ENCODE measurements at places on chromosomes 1 and 21. TPM values are rescaled to one million over a fixed set of nuclear protein-coding genes. Genes with fewer than 3 reads are reported as not detected.

DNA sequence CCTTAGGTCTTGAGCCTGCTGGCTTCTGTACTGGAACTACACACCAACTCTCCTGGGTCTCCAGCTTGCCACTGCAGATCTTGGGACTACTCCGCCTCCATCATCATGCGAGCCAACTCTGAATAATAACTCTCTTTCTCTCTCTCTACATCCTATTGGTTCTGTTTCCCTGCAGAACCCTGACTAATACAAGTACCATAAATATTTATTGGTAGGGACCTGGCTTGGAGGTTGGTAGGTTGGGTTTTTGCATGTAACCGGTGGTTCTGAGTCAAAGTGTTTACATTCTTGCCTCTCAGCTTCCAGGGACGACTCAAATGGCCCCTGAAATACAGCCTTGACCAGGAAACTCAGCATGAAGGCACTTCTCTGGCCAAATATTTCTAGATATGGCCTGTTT, 110.4 kb downstream of the KCND3 start:
- H3K27me3 ChIP-seq, result peaks cover 25% of the 10 kb centered on the region
- H3K27ac ChIP-seq, result no peak overlapping the region
- no peak for DNase-seq
- no peaks in the 10 kb centered on the region for H3K4me1 ChIP-seq

- DNase-seq, result no peak
- H3K27ac ChIP-seq, result no peak overlapping the region
- H3K4me3 ChIP-seq, result no peak overlapping the region
- H3K4me1 ChIP-seq, result no peaks in the 10 kb centered on the region
Measured at GRCh38 chr1:171769754-171770153, 11.7 kb upstream of the METTL13 start.

DNA sequence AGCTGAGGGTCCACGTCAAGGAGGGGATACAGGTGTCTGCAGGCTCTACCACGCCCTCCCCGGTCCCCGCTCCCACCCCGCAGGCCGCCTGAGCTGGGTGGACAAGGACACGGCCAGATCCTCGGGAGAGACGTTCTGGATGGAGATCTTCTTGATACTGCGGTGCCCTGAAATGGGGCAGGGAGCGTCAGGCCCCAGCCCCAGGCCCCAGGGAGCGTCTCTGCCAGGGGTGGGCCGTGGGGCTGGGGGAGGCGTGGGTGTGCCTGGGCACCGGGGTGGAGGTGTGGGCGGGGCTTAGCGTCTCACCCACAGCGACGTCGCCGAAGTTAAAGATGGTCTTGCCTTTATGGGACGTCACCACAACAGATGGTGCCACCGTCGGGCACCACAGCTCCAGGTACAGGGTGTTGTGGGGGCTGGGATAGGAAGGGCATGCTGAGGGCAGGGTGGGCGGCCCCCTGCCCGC, 7.3 kb upstream of the TMEM52 start:
- H3K27me3 ChIP-seq, result no peaks in the 10 kb centered on the region
- H3K4me3 ChIP-seq, result no peak overlapping the region
- H3K27ac ChIP-seq, result no peak overlapping the region

Gene LCE1A
- not detected for total RNA-seq

DNA sequence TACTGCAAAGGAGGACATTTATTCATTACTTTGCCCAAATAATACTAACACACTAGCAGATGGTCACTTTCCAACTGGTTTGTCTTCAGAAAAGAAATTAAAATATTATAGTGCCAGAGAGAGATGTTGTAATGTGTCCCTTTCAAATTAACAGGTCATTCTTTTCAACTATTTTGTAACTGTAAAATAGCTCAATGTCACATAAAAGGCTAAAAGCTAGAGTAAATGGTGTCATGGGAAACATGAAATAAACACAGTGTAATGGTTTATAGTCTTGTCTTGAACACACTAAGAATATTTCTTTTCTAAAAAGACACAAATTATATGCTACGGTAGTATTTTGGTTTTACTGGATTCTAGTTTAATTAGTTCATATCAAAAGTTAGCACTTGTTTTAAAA, 77.8 kb downstream of the ADGRL2 start:
- H3K27me3 ChIP-seq, result no peaks in the 10 kb centered on the region
- H3K4me1 ChIP-seq, result no peaks in the 10 kb centered on the region
- no peak for DNase-seq
- no peak overlapping the region for H3K27ac ChIP-seq
- H3K4me3 ChIP-seq, result no peak overlapping the region

DNA sequence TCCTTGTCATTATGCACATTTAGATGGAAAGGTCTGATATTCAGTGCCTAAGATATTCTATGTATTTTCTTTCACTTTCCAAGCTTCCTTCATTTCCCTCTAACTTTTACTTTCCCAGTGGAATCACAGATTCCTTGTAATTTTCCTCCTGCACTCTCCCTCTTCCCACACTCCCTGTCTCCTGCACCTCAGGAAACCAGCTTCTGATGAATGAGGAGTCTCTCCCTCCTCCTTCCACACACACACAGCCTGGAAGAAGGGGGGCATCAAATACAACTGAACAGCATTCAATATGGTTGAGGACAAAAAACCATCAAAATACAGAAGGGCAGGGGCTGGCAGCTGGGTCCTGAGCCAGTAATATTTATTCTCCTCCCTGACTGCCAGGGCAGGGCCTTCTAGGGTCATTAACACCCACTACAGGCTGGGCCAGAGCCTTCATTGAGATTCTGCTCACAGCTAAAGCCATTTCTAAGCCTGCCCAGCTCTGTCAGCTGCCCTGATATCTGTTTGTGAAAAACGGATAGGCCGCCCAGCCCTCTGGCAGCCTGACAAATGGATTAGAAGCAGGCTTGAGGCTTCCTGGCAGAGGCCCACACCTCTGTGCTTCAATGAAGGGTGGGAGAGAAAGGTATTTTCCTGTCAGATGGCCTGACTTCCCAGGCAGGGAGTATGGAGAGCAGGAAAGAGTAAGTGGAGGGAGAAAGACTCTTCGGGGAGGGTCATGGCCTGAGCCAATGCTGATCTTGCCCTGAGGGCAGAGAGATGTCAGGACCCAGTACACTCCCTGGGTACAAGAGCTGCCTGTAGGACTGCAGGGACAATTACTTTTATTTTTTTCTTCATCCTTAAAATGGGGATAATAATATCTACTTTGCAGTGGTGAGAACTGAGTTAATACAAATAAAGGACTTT, 138.9 kb upstream of the SPATA6 start:
- no peak overlapping the region for H3K4me3 ChIP-seq
- H3K36me3 ChIP-seq, result no peaks in the 10 kb centered on the region
- no peaks in the 10 kb centered on the region for H3K4me1 ChIP-seq
- H3K27ac ChIP-seq, result no peak overlapping the region

Gene DBT
- total RNA-seq, result 12.9 TPM

DNA sequence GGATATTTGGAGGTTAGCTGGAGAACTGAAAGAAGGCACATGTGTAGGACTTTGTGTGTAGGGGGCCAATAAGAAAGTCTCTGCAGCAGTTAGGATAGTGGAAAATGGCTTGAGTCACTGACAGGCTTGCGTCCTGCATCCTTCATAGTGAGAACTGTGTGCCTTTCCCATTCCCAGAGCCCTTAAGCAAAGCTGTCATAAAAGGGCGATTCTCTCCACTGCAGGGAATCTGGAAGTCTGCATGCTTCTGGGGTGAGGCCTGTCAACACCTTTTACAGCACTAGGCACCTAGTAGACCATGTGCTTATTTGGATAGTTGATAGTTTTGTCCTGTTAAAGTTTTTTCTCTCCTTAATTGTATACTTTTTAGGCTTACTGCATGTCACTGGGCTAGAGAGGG, 39.4 kb upstream of the MACF1 start:
- H3K36me3 ChIP-seq, result no peaks in the 10 kb centered on the region
- peaks cover 29% of the 10 kb centered on the region for H3K4me1 ChIP-seq
- peaks cover 9% of the 10 kb centered on the region for H3K27me3 ChIP-seq
- DNase-seq, result no peak

GRCh38 chr1:156816561-156817328, at the start of gene SH2D2A:
SH2D2A (minus strand) TSS chr1:156816848; CDS start chr1:156816708, 140 bp downstream.
- H3K4me3 ChIP-seq, result peak within 1 kb of the TSS; percentile 94
- peak within 1 kb of the TSS; percentile 99 for H3K27ac ChIP-seq
- no peaks in the 10 kb centered on the region for H3K27me3 ChIP-seq
- peak; percentile 93 for DNase-seq
- peaks cover 41% of the 10 kb centered on the region for H3K4me1 ChIP-seq
- peaks cover 44% of the 10 kb centered on the region for H3K36me3 ChIP-seq

DNA sequence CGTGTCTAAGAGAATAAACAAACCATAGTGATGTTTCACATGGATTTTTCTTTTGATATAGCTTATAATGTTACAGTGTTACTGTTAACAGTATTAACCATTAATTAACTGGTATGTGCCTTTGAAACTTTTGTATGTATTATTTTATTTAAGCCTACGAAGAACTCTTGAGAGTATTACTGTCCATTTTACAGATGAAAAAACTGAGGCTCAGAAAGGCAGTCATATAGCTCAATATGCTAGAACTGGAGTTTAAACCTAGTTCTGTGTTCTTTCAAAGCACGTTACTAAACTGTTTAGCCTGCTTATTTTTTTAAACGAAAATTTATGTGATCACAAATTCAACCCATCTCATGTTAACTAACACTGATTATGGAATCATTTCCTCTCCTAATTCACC, 83.5 kb downstream of the POU2F1 start:
- no peak overlapping the region for H3K27ac ChIP-seq
- H3K27me3 ChIP-seq, result no peaks in the 10 kb centered on the region
- H3K4me1 ChIP-seq, result peaks cover 9% of the 10 kb centered on the region
- DNase-seq, result no peak
- H3K36me3 ChIP-seq, result peaks cover 8% of the 10 kb centered on the region
- H3K4me3 ChIP-seq, result no peak overlapping the region

Gene NBPF6
- total RNA-seq, result not detected

Gene GPX7
- total RNA-seq, result 31.1 TPM

Gene CASQ1
- total RNA-seq, result not detected

- no peak for DNase-seq
- H3K36me3 ChIP-seq, result no peaks in the 10 kb centered on the region
- no peak overlapping the region for H3K27ac ChIP-seq
- H3K4me3 ChIP-seq, result no peak overlapping the region
- no peaks in the 10 kb centered on the region for H3K4me1 ChIP-seq
- H3K27me3 ChIP-seq, result peaks cover 28% of the 10 kb centered on the region
Measured at GRCh38 chr1:29590583-29591565, 354.6 kb downstream of the PTPRU start.

- H3K27ac ChIP-seq, result no peak overlapping the region
- DNase-seq, result no peak
- no peaks in the 10 kb centered on the region for H3K36me3 ChIP-seq
Measured at GRCh38 chr1:62953633-62954032, 169.7 kb downstream of the ATG4C start.

Gene AK5
- total RNA-seq, result 4.3 TPM

DNA sequence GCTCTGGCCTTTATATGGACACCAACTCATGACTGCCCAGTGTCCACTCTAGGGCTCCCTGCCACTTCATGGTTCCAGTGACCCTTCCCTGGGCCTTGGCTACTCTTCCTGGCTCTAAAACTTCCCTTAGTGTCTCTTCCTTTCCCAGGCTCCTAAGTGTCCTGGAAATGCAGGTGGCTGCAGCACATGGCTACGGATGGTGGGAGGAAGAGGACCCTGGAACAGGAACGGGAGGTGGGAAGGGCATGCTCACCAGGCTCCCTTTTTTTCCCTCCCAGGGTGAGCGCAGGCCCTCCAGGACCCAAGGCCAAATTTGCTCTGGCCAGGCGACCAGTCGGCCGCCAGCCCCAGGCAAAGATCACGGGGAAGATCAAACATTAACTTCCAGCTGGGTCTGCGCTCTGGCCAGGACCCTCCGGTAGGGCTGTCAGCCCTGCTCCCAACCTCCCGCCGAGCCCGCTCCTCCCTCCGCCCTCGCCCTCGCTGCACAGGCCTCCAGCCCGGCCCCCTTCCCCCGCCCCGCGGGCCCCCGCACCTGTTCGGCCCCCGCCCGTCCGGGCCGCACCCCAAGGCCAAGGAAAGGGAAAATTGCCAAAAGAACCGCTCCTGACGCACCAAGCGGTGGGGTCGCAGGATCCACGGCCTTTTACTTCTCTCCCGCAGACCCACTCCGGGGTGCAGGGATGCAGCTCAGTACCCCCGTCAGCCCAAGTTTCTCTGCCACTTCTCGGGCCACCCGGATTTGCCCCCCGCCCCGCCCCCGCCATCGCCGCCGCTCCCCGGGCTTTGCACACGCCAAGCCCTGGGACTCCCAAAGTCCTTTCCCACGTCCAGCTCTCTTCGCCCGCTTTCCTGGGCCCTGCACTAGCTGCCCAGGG, 894 bp downstream of the TCEA3 start:
- peaks cover 6% of the 10 kb centered on the region for H3K27me3 ChIP-seq
- peaks cover 19% of the 10 kb centered on the region for H3K4me1 ChIP-seq
- peak; percentile 13 for DNase-seq

All from activated naive CD8-positive, alpha-beta T cell treated with anti-CD3 and anti-CD28 coated beads for 36 hours (primary cell).